ENCODE measurements at places on chromosomes 16 and 17.

- no peak for DNase-seq
Measured at GRCh38 chr17:79033741-79034501, 10.0 kb downstream of the C1QTNF1 start.

- no peak for DNase-seq
Measured at GRCh38 chr16:87271256-87271655, 45.9 kb downstream of the C16orf95 start.

DNA sequence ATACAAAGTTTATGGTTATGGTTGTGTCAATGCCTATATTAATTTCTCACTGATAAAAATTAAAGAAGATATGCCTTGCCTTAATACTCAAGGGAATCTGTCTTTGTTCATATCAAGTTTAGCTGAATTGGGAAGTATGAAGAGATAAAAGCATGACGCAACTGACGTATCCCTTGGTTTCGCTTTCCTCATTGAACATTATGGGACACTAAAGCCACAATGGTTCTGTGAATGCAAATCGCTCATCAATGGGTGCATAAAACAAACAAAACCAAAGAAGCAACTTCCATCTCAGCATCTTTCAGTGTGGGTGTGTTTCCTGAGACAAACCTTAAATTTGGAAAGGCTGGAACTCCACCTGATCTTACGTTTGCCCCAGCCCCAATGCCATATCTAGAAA, 108.2 kb downstream of the NPIPB5 start:
- no peak for DNase-seq

DNA sequence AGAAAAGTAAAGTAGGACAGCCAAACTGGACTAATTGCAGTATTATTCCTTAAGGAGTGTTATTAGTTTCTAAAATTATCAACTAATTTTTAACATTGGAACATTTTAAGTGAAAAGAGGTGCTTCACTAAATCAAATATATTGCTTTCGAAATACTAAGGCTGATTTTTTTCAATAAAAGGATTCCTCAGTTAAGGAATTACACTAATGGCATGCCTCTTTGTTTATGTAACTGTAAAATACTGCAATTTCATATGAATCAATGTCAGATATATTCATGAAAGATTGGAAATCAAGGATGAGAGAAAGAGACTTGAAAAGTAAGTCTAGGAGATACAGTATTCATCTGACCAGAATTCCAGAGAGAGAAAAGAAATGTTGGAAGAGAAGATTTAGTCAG, 129.8 kb downstream of the TANC2 start:
- no peak for DNase-seq

- DNase-seq: no peak
Measured at GRCh38 chr17:2241823-2242222, 61.8 kb downstream of the SMG6 start.

- DNase-seq: peak; percentile 45
Measured at GRCh38 chr17:63039899-63040602, 74.0 kb downstream of the TANC2 start.

DNA sequence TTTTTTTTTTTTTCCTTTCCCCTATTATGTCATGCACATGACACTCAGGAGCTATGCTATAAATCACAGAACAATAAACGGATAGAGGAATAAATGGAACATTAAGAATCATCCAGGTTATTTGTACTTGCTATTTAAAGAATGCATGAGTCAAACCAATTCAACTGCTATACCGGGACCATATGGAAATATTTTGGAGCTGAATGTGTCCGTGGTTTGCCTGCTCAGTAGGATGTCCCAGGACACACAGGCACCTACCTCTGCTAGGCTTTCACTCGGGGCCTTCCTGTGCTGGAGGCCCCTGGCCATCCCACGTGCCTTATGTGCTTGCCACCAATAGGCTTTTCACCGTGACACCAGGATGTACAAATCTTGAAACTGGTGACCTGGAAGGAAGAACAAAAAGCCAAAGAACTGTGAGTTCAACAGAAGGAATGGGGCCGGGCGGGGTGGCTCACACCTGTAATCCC, 15.3 kb upstream of the SEC14L1 start:
- DNase-seq: no peak

DNA sequence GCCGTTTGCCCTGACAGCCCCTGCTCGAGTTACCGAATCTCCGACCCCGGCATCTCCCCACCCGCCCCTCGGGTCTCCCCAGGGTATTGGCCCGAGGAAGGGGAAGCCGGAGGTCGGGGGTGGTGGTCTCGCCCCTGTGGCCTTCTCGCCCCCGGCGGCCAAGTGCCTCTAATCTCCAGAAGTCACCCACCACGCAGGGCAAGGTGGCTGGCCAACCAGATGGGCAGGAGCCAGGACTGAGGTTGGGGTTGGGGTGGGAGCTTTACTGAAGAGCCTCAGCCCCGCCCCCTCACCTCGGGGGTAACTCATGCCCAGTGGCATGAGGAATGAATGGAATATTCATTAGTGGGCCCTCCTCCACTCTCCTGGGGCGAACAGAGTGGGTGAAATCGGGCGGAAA, 637 bp downstream of the DHRS11 start:
- no peak for DNase-seq

DNA sequence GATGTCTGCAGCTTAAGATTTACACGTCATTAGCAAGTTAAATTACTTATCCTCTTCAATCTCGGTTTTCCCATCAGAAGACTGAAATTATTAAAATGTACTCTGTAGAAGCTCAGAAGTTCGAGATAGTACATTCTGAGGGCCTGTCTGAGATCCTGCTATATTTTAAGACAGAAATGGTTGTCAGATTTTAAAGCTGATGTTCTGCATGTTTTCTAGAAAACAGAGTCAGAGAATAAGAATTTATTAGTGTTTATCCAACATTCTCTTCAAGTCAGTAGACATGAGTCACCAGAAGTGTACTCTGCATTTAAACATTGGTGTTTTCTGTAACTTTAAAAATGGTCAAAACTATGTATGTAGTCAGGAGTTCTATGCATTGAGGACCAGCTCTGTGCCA, 155.2 kb upstream of the MYOCD start:
- DNase-seq: no peak

- DNase-seq: peak; percentile 81
Measured at GRCh38 chr16:49281843-49282642, 405 bp upstream of the CBLN1 start.

DNA sequence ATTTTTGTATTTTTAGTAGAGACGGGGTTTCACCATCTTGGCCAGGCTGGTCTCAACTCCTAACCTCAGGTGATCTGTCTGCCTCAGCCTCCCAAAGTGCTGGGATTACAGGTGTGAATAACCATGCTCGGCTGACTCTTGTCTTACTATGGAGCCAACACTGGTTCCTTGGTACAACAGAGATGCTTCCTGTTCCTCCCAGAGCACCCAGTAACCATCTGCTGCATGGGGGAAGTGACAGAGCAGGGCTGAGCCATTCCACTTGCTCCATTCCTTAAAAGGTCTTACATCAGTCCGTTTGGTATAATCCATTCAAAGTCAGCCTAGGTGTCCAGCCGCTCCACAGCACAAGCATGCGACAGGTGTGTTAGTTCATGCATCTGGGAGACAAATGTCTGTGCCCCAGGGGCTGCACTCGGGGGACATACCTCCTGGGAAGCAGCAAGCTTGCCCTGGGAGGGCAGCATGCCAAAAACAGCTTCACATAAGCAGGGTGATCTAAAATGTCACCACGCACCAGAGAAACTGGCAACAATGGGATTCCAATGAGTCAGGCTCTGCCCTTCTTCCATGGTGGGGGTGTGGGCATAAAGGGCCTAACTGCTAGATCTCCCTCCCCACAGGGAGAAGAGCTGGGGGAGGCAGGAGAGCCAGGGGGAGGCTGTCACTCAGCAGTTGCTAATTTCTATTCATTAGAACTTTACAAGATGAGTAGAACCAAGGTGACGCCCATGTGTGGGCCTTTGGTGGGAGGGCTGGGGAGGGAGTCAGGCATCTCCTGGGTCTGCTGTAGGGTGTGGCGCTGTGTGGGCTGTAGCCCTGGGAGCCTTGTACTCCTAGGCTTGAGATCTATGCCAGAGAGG, 35.5 kb downstream of the PIPOX start:
- no peak for DNase-seq

DNA sequence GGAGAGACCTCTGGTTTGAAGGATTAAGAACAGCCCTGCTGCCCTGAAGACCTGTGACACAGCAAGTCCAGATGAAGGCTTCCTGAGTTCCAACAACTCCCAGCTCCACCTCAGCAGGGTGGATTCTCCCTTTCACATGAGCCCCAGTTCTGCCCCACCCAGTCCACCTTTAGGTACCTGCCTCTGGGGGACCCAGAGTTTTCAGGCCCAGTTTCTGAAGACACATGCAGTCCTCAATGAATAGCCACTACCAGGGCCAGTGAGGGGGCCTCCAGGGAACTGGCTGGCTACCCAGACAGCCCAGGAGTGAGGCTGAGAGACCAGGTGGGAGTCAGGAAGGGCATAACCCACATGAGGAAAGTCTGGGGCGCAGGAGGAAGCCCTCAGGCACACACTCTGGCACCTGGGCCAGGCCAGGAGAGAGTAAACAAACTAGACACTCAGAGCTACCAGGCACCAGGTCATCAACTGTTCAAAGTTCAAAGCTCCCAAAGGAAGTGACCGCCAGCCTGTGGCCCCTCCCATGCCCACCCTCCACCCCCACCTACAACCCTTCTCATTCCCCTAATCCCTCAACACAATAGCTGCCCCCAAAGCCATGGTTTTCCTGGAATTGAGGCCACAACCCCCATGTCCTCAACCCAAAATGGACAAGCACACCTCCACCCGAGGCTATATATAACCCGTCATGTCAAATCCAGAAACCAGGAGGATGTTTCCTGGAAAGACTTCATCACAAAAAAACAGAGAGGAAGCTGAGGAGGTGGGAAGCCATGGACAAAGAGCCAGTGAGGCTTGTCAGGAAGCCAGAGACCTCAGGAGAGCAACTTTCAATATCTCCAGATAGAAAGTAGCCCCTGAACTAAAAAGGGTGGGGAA, 2.1 kb downstream of the MYO18A start:
- DNase-seq: no peak

All from spinal cord (tissue), 10 donors.